ENCODE measurements at places on chromosomes 16 and 17.

- DNase-seq = no peak
Observed at GRCh38 chr17:79629548-79630049, 18.7 kb upstream of the RBFOX3 start.

- peak; percentile 17 for DNase-seq
Observed at GRCh38 chr17:4485676-4486646, 12.7 kb upstream of the SPNS2 start.

GRCh38 chr16:66372078-66372897 lies 5.8 kb downstream of the CDH5 start:
- DNase-seq = no peak

DNA sequence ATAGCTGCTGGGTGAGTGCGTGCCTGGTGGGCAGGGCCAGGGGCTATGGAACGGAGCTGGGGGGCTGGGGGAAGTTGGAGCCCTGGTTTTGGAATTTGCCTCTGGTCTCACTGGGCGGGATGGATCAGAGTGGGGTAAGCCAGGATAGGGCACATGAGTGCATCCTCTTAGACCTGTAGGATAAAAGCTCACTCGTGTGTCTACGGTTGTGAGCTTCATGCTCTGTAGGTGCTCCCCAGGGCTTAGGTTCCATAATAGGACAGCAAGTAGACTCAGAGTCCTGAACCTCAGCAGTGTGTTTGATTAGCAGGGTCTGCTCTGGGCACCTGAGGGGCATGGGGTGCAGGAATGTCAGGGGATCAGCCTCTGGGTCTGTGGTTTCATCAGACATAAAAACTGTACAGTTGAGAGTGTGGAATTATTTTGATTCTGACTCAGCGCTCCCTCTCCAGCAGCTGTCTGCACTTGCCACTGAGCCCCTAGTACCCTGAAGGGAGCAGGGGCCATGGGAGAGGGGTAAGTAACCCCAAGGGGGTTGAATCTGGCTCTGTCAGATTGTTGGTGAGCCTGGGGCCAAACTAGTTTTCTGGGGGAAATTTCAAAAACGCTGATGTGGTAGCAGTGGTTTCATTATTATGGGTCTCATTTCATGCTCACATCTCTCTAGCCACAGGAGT lies 84.2 kb upstream of the LGALS9 start:
- no peak for DNase-seq
